ENCODE measurements at places on chromosomes 3 and 15.
A peak's percentile ranks its signal among the peaks of the same experiment; 100 is the strongest.

GRCh38 chr3:98014268-98014585, 20.9 kb downstream of the GABRR3 start:
- DNase-seq = no peak

GRCh38 chr15:70351391-70351790, 253.7 kb upstream of the TLE3 start:
- DNase-seq = no peak

GRCh38 chr15:39078026-39078425, 502.9 kb upstream of the THBS1 start:
- no peak for DNase-seq

GRCh38 chr3:129183569-129184395, at the start of gene CNBP:
CNBP (minus strand) TSS chr3:129183896; CDS start chr3:129171757, 12,139 bp downstream.
- peak; percentile 78 for DNase-seq

DNA sequence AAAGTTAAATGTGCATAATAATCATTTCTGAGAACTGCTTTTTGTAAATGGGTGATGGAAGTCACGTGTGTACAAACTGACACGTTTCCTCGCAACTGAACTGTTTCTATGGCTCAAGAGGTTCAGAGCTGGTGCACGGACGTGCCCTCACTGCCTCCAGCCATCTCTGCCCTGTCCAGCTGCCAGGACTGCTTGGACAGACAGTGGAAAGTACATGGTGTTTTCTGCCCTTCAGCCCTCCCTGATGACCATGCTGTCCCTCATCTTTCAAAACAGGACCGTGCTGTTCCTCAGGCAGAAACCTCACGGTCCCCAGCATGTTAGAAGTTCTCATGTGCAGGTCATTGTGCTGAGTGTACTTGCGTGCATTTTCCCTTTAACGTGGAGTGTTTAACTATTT, 38.7 kb downstream of the GJD2 start:
- no peak for DNase-seq

DNA sequence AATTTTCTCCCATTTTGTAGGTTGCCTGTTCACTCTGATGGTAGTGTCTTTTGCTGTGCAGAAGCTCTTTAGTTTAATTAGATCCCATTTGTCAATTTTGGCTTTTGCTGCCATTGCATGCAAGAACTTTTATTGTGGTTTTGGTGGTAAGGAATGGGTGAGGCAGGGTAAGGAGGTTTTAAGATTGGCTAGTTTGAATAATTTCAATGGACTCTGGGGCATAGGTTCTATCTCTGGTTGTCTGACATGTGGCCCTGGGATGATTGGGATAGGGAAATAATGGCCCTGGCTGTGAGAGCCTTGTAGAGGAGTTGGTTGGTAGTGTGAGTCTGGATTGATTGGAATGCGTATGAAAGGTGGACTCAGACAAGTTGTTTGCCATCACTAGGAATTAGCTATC, 38.0 kb downstream of the SEC22A start:
- no peak for DNase-seq

GRCh38 chr15:85374831-85375230, 5.6 kb upstream of the AKAP13 start:
- DNase-seq = no peak

- no peak for DNase-seq
Observed at GRCh38 chr3:15631426-15632211, 30.1 kb downstream of the BTD start.

DNA sequence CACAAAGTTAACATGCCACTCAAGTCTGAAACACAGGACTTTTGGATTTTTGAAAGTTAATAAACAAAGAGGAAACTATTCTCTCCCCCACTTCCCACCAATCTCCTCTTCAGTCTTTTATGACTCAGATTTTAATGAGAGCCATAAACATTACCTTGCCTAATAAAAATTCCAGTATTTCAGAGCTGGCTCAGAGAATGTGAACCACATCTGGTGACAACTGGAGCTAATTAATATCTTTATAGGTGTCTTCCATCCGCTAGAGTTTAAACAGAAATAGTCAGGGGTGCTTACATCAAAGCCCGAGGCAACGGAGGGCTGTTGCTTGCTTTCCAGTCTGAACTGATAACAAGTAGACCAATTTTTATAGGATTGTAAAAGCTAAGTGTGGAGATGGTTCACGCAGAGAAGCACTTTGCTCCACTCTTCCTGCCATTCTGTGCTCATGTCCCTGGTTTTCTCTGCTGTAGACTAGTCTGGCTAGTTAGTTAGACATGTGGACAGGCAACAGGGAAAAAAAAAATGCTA, 363.6 kb downstream of the NR2F2 start:
- DNase-seq = no peak

- DNase-seq = no peak
Observed at GRCh38 chr3:172129850-172130716, 90.7 kb downstream of the FNDC3B start.

GRCh38 chr3:179233043-179233442, 17.9 kb downstream of the KCNMB3 start:
- no peak for DNase-seq

- DNase-seq = no peak
Observed at GRCh38 chr3:108110934-108111333, 20.1 kb upstream of the CD47 start.

GRCh38 chr3:60622349-60622748, 628.9 kb downstream of the FHIT start:
- DNase-seq = no peak

- DNase-seq = no peak
Observed at GRCh38 chr15:92527197-92527596, 128.4 kb downstream of the FAM174B start.

DNA sequence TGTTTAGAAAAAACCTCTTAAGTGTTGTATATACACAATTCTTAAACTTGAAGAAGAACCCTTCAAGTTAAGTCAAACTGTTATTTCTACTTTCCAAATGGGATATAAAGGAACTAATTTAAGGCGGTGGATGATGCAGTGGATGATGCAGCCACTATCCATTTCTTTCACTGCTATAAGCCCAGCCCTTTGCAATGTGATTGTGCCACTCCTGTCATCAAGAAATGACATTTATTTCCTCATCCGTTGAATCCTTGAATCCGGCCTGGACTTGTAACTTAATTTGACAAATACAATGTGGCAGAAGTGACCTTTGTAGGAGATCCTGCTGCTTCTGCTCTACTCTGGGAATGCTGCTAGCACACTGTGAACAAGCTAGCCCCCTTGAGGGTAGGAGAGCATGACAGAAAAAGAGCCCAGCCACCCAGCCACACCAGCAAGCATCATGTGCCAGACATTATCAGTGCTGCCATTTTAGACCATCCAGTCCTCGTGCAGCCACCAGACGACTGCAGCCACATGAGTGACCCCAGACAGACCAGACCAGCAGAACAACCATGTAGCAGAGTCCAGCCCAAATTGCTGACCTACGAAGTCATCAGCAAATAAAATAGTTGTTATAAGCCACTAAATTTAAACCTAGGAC, 47.4 kb downstream of the UACA start:
- no peak for DNase-seq

- no peak for DNase-seq
Observed at GRCh38 chr15:51048308-51048707, 46.4 kb downstream of the TNFAIP8L3 start.

DNA sequence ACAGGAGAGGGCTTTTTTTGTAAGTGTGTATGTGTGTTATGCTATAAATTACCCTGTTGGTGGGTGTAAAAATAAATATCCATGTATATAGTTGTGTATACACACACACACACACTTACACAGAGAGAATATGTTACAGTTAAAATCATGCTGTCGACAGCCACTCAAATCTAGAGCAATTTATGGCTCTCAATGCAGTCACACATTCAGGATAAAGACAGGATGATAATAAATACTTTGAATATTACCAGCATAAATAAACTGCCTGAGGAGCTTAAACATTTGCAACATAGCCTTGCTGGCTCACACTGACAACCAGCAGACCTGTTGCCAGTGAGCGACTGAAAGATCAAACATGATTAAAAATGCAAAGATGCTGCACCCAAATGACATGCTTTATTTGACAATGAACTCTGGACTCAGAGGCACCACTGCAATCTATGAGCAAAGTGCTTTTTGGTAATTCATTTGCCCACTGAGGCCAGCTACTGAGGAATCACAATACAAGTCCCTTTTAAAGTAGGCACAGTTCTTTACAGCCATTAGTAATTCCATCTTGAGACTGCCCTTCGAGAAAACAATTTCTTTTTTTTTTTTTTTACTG, 458.9 kb downstream of the FHIT start:
- DNase-seq = no peak

DNA sequence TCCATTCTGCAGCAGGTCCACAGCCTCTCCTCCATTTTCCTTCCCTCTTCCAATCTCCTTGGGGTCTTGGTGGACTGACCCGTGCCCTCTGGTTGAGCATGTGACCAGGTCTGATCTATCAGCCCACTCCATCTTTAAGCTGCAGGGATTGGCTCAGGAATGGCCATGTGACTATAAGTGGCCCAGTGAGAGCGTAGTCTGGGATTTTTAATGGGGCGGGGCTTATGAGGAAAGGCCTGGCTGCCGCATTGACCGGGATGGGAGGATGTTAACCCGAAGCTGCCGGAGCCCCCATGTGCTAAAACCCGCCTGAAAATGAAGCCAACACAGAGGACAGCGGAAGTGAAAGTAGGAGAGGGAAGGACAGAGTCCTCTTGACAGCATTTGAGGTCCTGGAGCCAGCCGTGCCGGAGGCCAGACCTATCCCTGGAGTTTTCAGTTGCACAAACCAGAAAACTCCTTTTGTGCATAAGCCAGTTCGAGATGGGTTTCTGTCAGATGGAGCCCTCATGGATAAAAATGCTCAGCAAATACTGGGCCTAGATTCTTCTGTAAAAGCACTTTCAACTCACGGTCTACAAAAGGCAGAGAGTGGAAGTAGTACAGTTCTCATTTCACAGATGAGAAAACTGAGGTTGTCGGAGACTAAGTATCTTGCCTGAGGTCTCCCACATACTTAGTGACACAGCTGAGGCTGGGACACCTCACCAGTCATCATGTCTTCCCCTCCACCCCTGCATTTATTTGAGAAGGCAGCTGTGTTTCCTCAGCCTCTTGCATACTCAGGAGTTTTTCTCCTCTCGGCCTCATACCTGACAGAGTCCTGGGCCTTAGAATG, 61.9 kb downstream of the ATP2B2 start:
- DNase-seq = no peak

DNA sequence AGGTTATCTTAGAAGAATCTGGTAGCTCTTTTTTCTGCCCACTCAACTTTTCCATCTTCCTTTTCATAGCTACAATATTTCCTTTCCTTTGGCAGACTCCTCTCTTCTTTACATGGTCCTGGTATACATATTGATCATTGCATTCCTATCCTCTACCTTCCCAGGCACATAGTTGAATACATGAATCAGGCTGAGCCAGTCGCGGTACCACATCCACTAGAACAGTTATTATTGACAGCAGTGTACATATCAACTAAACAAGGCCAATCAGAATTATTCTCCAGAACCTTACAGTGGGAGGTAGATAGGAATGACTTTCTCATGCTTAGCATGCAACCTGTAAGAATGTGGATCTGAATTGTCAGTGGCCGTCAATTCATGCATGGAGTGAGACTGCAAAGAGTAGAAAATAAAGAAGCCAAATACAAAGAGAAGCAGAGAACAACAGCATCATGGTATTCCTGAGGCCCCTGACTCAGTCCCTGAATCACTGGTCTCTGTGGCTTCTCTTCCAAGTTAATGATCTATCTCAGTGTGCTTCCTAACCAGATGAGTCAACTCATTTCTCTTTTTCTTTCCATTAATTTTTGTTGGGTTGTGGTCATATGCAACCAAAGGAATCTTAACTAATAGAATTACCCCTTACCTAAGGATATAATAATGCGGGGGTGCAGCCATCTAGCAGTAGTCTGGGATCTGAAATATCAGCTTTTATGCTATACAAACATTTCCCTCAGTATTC, 60.9 kb upstream of the DCBLD2 start:
- DNase-seq = no peak

GRCh38 chr15:67085237-67085817, 19.9 kb downstream of the SMAD3 start:
- no peak for DNase-seq

DNA sequence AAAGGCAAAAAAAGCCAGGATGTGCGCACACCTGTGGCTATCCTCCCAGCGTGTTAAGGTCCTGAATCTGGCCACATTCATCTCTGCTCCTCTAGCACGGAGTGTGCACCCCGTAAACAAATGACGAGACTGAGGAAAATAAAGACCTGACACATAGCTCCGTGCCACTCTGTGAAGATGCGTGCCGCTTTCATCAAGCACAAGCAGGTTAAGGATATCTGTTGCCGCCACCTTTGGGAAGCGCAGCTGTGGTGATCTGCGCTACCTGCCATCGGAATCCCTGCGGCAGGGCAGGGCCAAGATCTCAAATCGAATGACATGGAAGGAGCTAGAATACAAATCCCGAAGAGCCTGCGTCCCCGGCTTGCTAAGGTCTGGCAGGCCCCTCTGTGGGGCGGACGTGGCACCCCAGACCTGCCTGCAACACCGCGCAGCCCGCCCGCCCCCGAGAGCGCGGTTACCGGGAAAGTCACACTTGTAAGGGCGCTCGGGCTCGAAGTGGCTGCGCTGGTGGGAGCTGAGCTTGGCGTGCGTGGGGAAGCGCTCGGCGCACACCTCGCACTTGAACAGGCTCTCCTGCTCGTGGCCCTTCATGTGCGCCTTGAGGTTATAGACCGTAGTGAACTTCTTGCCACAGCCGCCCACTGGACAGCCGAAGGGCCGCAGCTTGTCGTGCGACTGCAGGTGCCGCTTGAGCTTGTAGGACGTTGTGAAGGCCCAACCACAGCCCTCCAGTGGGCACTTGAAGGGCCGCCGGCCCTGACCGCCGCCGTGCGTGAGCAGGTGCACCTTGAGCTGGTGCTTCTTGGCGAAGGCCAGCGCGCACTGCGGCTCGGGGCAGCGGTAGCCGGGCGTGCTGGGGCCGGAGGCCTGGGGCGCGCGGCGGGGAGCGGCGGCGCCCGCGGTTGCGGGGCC, 936 bp downstream of the ZXDC start:
- DNase-seq = no peak

DNA sequence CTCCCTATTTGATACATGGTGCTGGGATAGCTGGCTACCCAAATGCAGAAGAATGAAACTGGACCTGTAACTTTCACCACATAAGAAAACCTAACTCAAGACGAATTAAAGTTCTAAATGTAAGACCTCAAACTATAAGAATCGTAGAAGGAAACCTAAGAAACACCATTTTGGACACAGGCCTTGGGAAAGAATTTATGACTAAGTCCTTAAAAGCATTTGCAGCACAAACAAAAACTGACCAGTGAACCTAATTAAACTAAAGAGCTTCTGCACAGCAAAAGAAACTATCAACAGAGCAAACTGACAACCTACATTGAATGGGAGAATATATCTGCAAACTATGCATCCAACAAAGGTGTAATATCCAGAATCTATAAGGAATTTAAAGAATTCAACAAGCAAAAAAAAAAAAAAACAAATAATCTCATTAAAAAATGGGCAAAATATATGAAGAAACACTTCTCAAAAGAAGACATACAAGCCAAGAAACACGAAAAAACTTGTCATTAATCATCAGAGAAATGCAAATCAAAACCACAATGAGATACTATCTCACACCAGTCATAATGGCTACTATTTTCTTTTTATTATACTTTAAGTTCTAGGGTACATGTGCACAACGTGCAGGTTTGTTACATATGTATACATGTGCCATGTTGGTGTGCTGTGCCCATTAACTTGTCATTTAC, 37.0 kb downstream of the HDGFL3 start:
- no peak for DNase-seq
